ENCODE measurements at places on chromosomes 5 and 9.

DNA sequence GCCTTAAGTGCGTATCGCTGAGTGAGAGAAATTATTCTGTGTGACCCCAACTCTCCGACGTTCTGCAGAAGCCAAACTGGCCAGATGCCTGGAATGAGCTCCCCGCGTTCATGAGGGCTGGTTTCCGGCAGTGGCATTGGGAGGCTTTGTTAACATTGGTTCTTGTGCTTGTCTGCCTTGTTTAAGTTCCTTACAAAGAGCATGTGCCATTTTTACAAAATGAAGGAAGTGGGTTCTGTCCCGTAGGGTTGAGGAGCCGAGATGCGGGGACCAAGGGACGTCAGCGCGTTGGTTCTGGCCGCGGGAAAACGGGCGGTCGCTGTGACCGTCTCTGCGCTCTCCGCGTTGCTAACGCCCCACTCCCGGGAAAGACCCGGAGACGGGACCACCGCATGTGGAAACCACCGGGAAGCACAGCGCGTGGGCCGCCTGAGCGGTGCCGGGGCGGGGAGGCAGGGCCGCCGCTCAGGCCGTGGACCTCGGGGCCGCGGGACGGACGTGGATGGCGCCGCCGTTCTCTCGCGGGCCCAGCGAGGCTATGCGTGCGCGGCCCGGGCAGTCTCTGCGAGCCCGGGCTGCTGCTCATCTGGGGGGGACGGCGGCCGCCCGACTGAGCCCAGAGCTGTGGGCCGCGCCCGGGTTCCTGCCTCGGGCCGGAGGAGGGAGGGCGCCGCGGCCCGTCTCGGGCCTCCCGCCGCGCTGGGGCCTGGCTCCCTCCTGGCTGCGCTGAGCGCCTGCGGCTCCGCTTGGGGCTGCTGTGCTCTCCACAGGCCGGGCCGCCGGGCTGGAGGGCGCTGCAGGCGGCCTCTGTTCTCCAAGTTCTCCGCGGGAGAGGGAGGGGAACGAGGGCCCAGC, 13.4 kb downstream of the RABL6 start:
- H3K36me3 ChIP-seq, result peaks cover 13% of the 10 kb centered on the region
- no peaks in the 10 kb centered on the region for H3K4me1 ChIP-seq
- no peak overlapping the region for H3K27ac ChIP-seq
- DNase-seq, result no peak

- no peak for DNase-seq
- H3K4me3 ChIP-seq, result no peak overlapping the region
- H3K27ac ChIP-seq, result no peak overlapping the region
- no peaks in the 10 kb centered on the region for H3K4me1 ChIP-seq
- no peaks in the 10 kb centered on the region for H3K27me3 ChIP-seq
These were observed 523.5 kb upstream of the ZNF608 start for GRCh38 chr5:125269926-125270325.

GRCh38 chr5:73103870-73104299, 16.5 kb upstream of the TMEM171 start:
- H3K27ac ChIP-seq, result no peak overlapping the region
- H3K4me1 ChIP-seq, result no peaks in the 10 kb centered on the region
- no peaks in the 10 kb centered on the region for H3K27me3 ChIP-seq
- no peak for DNase-seq
- H3K4me3 ChIP-seq, result no peak overlapping the region

DNA sequence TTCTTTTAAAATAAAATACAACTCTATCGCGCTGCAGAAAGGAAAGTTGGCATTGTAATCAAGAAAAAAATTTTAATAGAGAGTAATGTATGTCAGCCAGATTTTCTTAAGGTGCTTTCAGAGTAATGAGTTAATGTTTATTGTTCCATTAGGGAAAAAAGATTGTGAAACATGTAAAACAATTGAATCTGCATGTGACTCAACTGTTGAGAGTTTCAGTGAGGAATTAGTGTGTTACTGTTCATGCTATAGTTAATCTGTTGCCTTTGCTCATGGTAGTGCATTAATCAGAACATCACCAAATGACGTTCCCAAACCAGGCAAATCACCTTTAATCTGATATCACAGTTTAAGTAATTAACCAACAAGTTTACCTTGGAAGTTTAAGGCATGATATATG, 600.5 kb downstream of the NR2F1-AS1 start:
- no peaks in the 10 kb centered on the region for H3K4me1 ChIP-seq
- no peak for DNase-seq
- no peaks in the 10 kb centered on the region for H3K27me3 ChIP-seq
- H3K36me3 ChIP-seq, result no peaks in the 10 kb centered on the region
- no peak overlapping the region for H3K4me3 ChIP-seq

DNA sequence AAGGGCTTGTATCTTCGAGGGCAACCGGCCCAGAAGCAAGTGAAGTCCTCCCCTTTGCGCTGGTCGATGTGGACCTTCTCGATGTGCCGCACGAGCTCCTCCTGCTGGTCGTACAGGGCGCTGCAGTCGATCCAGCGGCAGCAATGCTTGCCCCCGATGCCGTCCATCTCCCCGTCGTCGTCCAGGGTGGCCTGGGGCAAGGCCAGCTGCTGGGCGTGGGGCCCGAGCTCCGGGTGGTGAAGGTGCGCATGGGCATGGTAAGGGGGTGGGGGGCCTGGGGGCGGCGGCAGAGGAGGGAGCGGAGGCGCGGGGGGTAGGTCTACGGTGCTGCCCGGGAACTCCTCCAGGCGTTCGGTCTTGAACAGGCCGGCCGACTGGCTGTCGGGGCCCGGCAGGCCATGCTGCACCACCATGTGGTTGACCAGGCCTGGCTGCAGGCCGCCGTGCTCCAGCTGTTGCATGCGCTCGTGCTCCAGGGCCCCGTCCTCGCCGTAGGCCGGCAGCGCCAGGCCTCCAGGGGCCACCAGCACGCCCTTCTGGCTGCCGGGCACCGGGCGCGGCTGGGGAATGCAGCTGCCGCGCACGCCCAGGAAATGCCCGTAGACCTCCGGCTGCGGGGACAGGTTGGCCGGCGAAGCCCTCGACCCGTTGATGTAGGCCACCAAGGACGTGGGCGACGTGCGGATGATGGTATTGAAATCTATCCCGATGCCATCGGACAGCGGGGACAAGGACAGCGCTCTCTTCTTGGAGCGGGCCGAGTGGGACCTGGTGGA, 181.8 kb downstream of the GLIS3 start:
- no peaks in the 10 kb centered on the region for H3K4me1 ChIP-seq
- no peaks in the 10 kb centered on the region for H3K36me3 ChIP-seq
- no peak overlapping the region for H3K27ac ChIP-seq
- DNase-seq, result peak; percentile 43
- H3K27me3 ChIP-seq, result no peaks in the 10 kb centered on the region

Data from liver (tissue), 10 donors.